ENCODE measurements at places on chromosomes 6 and 20.

- no peak for DNase-seq
Measured at GRCh38 chr6:36719126-36719525, 21.5 kb downstream of the RAB44 start.

GRCh38 chr20:12112665-12113064, 195.0 kb downstream of the BTBD3 start:
- DNase-seq: no peak

DNA sequence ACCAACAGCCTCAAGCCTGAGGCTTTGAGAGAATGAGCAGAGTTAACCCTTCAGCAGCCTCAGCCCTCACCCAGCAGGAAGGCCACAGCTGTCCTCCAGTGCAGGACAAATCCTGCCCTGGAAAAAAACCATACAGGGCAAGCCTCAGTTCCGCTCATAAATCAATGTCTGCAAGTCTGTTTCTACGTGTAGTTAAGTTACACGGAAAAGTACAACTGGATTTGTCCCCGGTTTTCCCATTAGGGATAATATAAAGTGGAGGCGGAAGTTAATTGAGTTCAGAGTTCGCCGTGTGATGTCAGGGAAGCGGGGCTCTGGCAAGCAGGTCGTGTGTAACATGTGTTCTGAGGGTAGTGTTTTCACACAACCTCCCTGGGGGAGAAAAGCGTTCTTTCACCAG, 44.2 kb upstream of the EYA2 start:
- DNase-seq: no peak

DNA sequence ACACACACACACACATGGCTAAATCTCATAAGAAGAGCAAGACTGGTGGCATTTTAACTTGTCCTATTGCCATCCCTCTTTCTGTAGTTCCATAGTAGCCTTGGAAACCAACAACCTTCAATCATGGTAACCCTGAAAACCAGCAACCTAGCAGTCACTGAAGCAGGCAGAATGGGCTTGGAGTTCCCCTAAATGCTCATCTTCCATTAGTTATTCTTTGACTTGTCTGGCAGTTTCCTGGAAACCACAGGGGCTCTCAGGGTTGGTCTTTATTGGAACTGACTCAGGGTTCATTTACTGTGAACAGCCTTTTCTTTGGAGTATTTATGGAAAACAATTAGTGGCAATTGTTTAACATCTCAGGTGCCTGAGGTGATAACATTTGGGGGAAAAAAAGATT, 19.4 kb upstream of the BRPF3 start:
- no peak for DNase-seq

DNA sequence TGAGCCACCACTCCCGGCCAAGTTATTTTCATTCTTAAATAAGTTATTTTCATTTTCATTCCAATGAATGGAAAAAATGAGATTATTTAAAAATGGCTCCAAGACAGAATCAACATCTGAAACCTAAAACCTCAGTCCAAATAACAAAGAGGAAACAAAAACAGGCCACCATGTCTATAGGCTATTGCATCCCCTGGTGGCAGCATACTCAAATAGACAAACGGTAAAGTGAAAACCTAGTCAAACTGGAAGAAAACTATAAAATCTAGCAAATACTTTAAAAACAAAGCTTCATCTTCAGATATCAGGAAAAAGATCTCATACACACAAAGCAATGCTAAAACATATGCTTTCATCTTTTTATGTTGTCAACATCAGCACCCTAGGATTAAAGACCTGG, 20.9 kb downstream of the IL17A start:
- DNase-seq: no peak

DNA sequence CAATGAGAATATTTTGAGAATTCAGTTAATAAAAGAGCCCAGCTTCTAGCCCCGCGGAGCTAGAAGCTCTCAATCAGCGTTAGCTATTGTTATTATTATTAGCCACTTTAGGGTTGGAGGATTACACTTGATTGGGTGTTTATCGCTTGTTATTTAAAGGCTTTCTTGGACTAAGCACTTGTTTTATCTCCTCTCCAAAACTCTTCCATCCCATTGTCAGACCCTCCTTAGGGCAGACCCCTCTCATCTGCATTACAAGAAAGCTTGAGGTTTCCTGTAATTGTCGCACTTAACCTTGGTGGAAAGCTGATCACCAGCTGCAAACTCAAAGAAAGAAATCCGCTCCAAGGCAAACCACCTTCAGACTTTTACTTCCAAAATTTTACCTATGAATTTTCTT, 4.8 kb downstream of the DPPA5 start:
- DNase-seq: no peak

GRCh38 chr20:22691369-22692118, 107.2 kb upstream of the FOXA2 start:
- peak; percentile 48 for DNase-seq

- DNase-seq: no peak
Measured at GRCh38 chr6:139941826-139942225, 567.4 kb upstream of the CITED2 start.

DNA sequence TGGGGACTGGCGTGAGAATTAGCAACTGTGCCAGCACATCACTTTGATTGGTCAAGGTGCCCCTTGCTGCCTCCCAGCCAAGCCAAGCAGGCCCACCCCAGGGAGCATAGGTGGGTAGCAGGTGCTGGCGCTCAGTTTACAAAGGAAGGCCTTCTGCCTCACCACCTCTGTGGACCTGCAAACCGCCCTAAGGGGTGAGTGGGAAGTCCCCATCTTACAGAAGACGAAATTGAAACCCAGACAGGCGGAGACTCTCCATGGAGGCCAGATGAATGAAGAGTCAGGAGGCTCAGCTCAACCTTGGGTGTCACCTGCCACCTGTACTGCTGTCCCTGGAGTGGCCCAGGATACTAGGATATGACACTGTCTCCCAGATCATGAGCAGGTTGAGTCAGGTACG, 21.5 kb upstream of the MAS1L start:
- DNase-seq: no peak

DNA sequence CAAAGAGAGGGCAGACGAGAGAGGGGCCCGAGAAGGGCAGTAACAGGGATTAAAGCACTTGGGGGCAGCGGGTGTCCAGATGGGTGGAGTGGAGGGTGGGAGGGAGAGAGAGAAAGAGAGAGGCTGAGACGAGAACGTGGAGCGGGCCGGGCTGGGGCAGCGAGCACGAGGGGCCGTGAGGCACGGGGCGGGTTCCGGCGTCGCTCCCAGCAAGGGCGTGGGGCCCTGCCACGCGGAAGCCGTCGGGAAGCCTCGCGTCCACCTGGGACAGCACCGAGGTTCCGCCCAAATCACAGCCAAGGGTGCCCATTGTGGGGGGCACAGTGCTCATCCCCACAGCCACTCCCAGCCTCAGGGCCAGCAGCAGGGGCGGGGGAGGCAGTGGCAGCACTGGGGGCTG, 49.8 kb downstream of the KCNQ2 start:
- no peak for DNase-seq

DNA sequence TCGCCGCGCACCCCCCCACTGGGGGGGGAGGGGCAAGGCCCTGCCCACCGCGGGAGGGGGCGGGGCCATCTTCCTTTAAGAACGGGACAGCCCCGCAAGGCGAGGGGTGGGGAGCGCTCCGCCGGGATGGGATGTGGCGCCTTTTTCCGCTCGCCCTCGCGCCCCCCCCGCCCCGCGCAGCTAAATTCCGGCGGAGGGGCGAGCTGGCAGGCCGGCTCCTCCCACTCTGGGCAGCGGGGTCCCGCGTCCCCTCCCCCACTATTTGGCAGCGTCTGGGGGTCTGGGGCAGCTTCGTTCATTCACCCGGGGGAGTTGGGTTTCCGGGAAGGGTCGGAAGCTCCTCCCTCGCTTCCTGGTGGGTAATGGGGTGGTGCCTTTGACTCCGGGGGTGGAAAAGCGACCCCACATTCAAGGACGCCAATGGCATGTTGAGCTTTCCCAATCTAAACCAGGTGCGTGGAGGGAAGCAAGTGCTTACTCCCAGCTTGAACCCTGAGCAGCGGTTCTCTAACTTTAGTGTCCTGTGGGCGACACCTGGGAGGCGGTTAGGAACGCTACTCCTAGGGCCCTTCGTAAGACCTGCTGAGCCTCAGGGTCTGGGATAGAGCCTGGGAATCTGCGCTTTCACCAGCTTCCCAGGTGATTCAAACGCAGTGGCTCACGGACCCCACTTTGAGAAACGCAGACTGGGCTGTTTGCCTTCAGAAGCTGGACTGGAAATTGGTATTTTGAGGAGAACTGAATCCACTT, 927 bp downstream of the ASXL1 start:
- peak; percentile 60 for DNase-seq

DNA sequence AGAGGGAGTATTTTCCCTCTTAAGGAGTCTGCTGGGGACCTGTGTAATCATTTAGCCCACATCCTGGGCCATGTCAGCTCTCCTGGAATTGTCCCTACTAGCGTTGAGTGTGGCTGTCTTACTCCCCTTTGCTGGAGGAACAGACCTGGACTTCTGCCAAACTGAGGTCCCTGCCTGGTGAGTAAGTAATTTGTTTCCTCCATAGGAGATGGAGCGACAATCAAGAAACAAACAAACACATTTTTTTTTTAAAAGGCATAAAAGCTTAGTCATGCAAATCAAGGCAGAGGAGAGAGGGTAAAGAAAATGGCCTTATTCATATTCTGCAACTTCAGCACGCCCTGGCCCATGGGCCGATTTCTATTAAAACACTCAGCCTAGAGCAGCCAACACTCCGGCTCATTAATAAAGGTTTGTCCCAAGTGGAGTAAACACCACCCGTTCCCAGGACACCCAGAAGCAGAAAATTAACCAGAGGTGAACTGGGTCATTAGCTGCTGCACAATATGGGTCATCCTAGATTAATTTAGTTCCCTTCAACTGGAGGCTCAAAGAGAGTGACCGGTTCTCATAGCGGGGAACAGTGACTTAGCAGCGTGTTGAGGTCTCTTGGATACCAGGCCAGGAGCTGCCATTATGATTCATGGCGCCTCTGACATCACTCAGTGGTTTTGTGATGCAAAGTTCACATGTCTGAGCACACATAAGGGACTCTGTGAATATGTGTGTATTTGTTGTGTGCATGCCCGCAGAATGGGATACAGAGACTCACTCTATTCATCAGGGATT, 165.0 kb upstream of the SULF2 start:
- no peak for DNase-seq

- DNase-seq: no peak
Measured at GRCh38 chr6:1630771-1631217, 21.1 kb downstream of the FOXC1 start.

DNA sequence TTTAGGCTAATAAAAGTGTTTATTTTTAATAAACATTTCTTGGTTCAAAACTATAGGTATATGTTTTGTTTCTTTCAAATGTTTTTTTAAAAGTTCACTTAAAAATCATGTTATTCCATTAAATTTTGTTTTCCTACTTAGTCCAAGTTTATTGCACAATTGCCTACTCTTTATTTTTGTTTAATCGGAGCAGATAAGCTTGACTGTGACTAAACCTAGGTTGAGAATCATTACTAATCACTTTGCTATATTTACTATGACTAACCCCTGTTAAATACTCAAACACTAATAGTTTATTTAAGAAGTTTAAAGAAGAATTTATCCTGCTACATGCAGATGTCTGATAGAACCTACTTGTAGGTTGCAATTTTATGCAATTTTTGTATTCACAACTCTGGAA, 18.8 kb downstream of the MAP3K4 start:
- no peak for DNase-seq

DNA sequence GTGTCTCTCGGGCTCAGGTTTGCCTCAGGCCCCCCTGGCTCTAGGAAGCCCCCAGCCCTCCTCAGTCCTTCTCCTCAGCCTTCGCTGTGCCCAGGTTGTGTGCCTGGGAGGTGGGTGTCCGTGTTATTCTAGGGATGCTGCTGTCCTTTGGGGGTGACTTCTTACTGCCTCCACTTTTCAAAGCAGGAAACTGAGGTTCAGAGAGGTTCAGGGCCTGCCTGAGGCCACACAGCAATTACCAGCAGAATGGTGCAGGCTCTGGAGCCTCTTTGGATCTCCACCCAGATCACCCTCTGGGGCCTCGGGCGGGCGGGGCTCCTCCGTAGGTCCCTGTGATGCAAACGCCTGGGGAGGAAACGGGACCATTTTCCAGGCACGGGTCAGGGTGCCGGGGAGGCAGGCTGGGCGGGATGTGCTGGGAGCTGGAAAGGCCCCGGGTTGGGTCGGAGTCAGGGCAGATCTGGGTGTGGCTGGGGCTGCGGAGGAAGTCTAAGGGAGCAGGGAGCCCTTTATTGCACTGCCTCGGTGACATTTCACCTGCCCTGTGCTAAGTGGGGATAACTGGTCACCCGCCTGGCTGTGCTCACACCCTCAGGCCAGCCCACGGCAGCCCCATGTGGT, 23.2 kb downstream of the GATA5 start:
- DNase-seq: no peak

- no peak for DNase-seq
Measured at GRCh38 chr6:34073540-34073939, 72.3 kb downstream of the GRM4 start.

- no peak for DNase-seq
Measured at GRCh38 chr20:13250251-13250650, 29.2 kb downstream of the ISM1 start.

DNA sequence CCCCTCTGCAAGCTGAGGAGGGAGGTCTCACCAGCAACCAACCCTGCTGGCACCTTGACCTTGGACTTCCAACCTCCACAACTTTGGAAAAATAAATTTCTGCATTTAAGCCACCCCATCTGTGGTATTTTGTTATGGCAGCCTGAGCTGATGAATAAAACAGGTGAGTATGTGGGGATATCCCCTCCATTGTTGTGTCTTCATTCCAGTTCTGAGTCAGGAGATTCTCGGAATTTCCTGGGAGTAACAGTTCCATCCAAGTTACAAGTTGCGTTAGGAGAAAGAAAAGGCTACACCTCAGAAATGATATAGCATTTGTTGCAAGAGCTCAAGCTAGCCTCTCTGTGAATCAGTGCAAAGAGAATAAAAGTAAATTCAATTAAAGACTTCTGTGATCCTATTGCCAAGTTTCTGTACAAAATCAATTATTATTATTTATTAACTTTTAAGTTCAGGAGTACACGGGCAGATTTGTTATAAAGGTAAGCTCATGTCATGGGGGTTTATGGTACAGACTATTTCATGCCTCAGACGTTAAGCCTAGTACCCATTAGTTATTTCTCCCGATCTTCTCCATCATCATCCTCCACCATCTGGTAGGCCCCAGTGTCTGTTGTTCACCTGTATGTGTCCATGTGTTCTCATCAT, 153.0 kb downstream of the NKAIN2 start:
- no peak for DNase-seq

- no peak for DNase-seq
Measured at GRCh38 chr6:4574007-4574406, 202.2 kb upstream of the CDYL start.

GRCh38 chr6:168222115-168223043, 97.2 kb downstream of the DACT2 start:
- no peak for DNase-seq

- DNase-seq: no peak
Measured at GRCh38 chr20:16514140-16514539, 59.1 kb downstream of the KIF16B start.
